ENCODE measurements at places on chromosomes 3 and 15. TPM values are rescaled to one million over a fixed set of nuclear protein-coding genes. Genes with fewer than 3 reads are reported as not detected.
A peak's percentile ranks its signal among the peaks of the same experiment; 100 is the strongest.

- no peaks in the 10 kb centered on the region for H3K27me3 ChIP-seq
- no peak overlapping the region for H3K4me3 ChIP-seq
- peaks cover 61% of the 10 kb centered on the region for H3K4me1 ChIP-seq
- DNase-seq = peak; percentile 71
These were observed 35.0 kb upstream of the HES1 start for GRCh38 chr3:194100856-194101390.

DNA sequence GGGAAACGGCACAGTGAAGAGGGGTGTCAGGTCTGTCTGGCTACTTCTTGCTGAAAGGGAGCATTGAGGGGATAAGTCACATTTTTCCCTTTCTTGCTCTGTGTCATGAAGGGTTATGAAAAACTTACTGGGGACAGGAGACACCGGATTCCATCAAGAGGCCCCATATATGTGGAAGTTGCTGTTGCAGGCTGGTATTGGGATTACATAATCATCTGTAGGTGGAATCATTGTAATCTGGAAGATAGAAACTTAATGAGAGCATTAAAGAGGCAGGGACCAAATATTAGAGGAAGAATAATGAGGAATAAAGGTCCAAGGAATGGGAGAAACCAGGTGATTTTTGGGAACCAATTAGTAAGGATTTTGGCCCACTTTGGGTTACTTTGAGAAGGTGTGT lies 4.2 kb upstream of the TCAIM start:
- no peak overlapping the region for H3K27ac ChIP-seq
- H3K4me3 ChIP-seq = no peak overlapping the region
- no peak for DNase-seq
- H3K36me3 ChIP-seq = no peaks in the 10 kb centered on the region

GRCh38 chr3:73614419-73614818 lies 10.3 kb downstream of the PDZRN3 start:
- DNase-seq = no peak
- H3K27ac ChIP-seq = no peak overlapping the region
- H3K4me1 ChIP-seq = no peaks in the 10 kb centered on the region
- no peak overlapping the region for H3K4me3 ChIP-seq
- no peaks in the 10 kb centered on the region for H3K27me3 ChIP-seq

- no peaks in the 10 kb centered on the region for H3K36me3 ChIP-seq
- H3K27ac ChIP-seq = no peak overlapping the region
- H3K4me1 ChIP-seq = no peaks in the 10 kb centered on the region
- no peaks in the 10 kb centered on the region for H3K27me3 ChIP-seq
- H3K4me3 ChIP-seq = no peak overlapping the region
These were observed 47.0 kb upstream of the LRRFIP2 start for GRCh38 chr3:37221407-37221806.

DNA sequence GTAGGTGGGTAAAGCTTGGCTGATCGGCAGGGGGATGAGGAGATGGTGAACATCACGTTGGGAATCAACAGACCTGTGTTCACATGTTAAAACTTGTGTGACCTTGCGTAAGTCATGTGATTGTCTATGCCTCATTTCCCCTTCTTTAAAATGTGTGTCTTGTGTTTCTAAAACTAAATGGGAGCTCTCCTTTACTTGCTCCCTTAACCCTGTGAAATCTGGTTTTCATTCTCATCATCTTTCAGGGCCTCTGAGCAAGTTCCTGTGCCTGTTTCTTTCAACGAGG lies 29.7 kb upstream of the IREB2 start:
- H3K36me3 ChIP-seq = no peaks in the 10 kb centered on the region
- H3K27me3 ChIP-seq = no peaks in the 10 kb centered on the region
- DNase-seq = no peak
- no peaks in the 10 kb centered on the region for H3K4me1 ChIP-seq
- no peak overlapping the region for H3K4me3 ChIP-seq

DNA sequence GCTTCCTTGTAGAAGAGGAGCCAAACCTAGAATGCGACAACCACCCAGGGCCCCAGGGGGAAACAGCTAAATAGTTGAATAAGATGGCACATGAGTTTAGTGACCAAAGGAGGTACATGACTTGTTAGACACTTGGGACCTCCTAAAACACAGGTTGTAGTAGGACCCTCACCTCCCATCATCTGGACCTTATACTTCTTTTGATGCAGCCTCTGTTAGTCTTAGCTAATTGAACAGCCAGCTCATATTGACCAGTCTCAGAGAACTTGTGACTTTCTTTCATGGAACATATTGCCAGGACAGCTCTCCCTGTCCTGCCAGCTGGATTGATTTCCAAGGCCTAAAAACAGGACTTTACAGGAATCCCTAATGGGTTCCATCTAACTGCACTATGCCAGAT lies 45.0 kb downstream of the SPSB4 start:
- no peaks in the 10 kb centered on the region for H3K27me3 ChIP-seq
- no peaks in the 10 kb centered on the region for H3K36me3 ChIP-seq
- H3K4me1 ChIP-seq = no peaks in the 10 kb centered on the region
- no peak overlapping the region for H3K4me3 ChIP-seq

DNA sequence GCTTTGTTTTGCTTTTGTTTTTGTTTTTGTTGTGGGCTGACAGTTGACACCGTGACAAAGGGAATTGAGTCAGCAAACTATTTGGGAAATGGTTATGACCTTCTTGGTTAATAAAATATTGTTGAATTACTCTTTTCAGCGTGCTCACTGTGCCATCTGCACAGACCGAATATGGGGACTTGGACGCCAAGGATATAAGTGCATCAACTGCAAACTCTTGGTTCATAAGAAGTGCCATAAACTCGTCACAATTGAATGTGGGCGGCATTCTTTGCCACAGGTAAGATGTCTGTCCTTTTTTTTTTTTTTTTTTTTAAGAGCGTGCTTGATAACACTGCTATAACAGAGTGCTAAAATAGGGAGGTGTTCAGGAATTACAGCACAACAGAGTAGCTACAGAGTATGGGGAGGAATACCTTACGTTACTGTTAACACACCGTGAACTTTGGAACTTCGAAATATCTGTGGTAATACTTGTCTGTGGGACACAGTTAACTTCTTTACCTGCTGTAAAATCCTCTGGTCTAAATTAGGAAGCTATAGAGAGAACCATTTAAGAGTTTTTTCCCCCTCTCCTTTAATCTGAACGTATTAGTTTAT lies 48.2 kb downstream of the PRKCI start:
- no peak overlapping the region for H3K27ac ChIP-seq
- no peaks in the 10 kb centered on the region for H3K27me3 ChIP-seq
- no peak overlapping the region for H3K4me3 ChIP-seq

DNA sequence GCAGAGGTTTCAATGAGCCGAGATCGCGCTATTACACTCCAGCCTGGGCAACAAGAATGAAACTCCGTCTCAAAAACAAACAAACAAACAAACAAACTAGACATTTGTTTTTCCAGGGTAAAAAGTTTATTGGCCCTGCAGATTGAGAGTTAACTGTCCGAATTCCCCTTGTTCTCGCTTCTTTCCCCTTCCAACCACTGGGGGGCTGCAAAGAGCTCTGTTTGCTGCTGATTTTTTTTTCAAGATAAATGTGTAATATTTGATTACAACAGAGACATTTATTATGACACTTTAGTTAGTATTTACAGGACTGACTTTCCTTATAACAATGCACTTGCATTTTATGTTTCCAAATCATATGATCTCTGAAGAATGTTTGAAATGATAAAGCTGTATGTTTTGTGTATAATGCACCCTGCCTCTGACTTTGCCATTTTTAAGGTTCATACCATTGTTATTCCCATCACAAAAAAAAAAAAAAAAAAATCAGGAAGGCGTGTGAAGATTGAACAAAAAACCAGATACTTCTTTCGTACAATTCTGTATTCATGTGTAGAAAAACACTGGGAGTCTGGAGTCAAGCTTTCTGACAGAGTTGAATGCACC lies 2.8 kb downstream of the CLSTN2 start:
- no peak for DNase-seq
- H3K27ac ChIP-seq = no peak overlapping the region
- H3K36me3 ChIP-seq = no peaks in the 10 kb centered on the region
- no peak overlapping the region for H3K4me3 ChIP-seq
- peaks cover 11% of the 10 kb centered on the region for H3K4me1 ChIP-seq

GRCh38 chr3:138938056-138938876 lies 8.7 kb downstream of the FOXL2 start:
- no peak overlapping the region for H3K4me3 ChIP-seq
- no peaks in the 10 kb centered on the region for H3K36me3 ChIP-seq
- peak; percentile 45 for DNase-seq
- peaks cover 47% of the 10 kb centered on the region for H3K4me1 ChIP-seq
- H3K27ac ChIP-seq = no peak overlapping the region

GRCh38 chr3:138009476-138010272 lies at the start of gene CLDN18:
Gene CLDN18 (plus strand): TSS chr3:138010165. CDS start chr3:138010226, 61 bp downstream.
- H3K36me3 ChIP-seq = no peaks in the 10 kb centered on the region
- no peaks in the 10 kb centered on the region for H3K4me1 ChIP-seq
- H3K27me3 ChIP-seq = no peaks in the 10 kb centered on the region
- H3K4me3 ChIP-seq = no peak within 1 kb of the TSS

GRCh38 chr15:98896002-98896721 lies 111.4 kb downstream of the PGPEP1L start:
- H3K4me3 ChIP-seq = no peak overlapping the region
- H3K27me3 ChIP-seq = no peaks in the 10 kb centered on the region

DNA sequence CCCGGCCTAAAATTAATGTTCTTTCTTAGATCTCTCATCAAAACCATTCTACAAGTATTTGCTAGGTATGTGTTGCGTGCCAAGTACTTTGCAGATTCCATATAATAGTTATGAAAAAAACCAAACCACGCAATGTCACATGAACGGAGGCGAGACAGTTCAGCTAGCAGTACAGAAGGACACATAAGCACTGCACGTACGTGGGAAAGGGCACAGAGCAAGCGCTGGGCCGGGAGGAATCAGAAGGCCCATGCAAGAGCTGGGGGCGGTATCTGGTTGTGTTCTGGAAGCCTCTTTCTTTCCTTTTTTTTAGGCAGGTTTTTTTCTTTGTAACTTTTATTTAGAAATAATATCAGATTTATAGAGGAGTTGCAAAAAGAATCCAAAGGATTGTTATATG lies 11.3 kb downstream of the PDIA5 start:
- no peak overlapping the region for H3K27ac ChIP-seq
- DNase-seq = no peak

The ACKR2 gene
- 0.31 TPM for polyA plus RNA-seq

The ZBTB20 gene
- polyA plus RNA-seq = 4.6 TPM

The SYNM gene
- 0.04 TPM for polyA plus RNA-seq

The GOLGA6L7 gene
- polyA plus RNA-seq = not detected
